ENCODE measurements at places on chromosomes 7 and 10. TPM values are rescaled to one million over a fixed set of nuclear protein-coding genes. Genes with fewer than 3 reads are reported as not detected.

DNA sequence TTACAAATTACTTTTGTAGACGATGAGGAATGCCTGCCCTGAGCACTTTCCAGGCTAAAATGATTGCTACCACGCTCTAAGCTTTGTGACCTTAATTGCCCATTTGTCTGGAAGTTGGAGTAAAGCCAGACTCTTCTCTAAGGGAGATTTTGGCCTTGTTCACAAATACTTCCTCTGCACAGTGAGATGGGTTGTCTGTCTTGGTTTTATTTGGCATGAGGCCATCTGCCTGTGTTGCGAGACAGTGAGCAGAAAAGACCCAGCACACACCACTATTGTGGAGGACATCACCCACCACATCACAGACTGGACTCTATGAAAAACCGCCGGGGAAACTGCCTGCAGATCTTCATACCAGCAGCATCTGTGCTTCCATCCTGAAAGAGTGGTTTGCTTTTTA lies 138.4 kb downstream of the BICC1 start:
- no peaks in the 10 kb centered on the region for H3K36me3 ChIP-seq
- no peak overlapping the region for H3K27ac ChIP-seq
- DNase-seq = no peak
- H3K4me1 ChIP-seq = no peaks in the 10 kb centered on the region
- no peaks in the 10 kb centered on the region for H3K27me3 ChIP-seq
- H3K4me3 ChIP-seq = no peak overlapping the region

DNA sequence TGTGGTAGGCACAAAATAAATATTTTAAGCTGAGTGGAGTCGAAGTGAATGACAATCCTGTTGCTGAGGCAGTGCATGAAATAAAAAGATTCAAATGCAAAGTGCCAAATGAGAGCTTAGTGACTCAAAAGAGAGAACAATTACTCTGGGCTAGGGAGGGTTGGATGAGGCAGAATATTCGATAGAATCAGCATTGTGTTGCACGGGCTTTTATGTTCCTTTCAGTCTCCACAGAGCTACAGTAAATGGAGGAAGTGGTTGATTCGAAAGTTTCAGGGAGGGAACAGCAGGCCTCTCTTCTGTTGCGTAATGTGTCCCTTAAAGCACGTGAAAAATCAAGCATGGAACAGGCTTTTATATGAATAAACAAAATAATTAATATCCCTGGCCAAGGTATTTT lies 599.3 kb upstream of the CELF2 start:
- H3K27me3 ChIP-seq = no peaks in the 10 kb centered on the region
- no peaks in the 10 kb centered on the region for H3K4me1 ChIP-seq
- no peak for DNase-seq

DNA sequence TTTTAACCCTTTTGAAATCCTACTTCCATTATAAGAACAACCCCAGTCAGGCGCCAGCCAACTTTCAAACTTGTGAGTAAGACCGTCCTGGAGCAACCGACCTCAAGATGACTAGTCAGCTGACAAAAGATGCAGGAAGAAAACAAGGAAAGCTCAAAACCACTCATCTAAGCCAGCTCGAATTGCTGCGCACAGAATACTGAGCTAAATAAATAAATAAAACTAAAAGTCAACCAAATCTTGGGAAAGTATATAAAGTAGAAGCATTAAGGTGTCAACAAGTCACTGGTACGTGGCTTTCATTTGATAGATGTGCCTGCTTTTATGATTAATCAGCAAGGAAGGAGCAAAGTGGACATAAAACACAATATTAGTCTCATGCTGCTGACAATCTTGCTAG lies 1269.8 kb downstream of the XPNPEP1 start:
- H3K27me3 ChIP-seq = no peaks in the 10 kb centered on the region
- no peak overlapping the region for H3K4me3 ChIP-seq
- H3K36me3 ChIP-seq = no peaks in the 10 kb centered on the region

DNA sequence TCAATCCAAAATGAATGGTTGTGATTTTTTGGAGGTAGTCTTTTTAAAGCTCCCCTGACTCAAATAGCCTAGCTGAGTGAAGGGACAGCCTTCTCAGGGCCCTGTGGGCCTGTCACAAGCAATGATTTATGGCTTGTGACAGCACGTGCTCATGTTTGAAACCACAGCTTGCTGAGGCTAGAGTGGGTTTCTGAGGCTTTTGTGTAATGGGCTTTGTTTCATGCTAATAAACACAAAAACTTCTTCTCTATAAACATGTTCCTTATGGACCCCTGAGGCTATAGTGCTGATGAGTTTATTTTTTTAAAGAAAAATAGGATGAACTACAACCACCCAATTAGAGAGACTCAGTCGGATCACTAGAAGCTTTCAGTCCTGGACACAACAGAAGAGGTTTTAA lies 36.1 kb upstream of the BET1 start:
- no peak for DNase-seq
- H3K36me3 ChIP-seq = no peaks in the 10 kb centered on the region
- no peaks in the 10 kb centered on the region for H3K27me3 ChIP-seq

- no peak overlapping the region for H3K27ac ChIP-seq
- DNase-seq = no peak
- peaks cover 47% of the 10 kb centered on the region for H3K4me1 ChIP-seq
- H3K4me3 ChIP-seq = no peak overlapping the region
Observed at GRCh38 chr7:1065585-1066241, 21.4 kb downstream of the GPR146 start.

DNA sequence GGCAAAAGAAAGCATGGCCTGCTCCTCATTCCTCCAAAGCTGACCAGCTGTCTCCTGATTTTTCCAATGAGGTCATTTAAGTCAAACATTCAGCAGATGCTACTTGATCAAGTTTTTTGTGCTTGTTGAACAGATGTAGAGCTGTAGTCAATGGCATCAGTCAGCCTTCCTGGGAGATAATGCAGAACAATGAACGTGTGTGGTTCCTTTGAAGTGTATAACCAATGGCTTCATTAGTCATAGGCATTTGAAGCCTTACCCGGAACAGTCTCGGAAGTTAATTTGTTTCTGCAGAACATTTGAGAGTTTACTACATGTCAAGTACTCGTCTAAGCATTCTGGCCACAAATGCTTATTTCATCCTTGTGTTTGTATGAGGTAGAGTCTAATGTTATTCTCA lies 227.1 kb downstream of the ADRA2A start:
- no peak overlapping the region for H3K27ac ChIP-seq
- H3K27me3 ChIP-seq = no peaks in the 10 kb centered on the region
- H3K4me1 ChIP-seq = no peaks in the 10 kb centered on the region
- DNase-seq = no peak
- H3K36me3 ChIP-seq = no peaks in the 10 kb centered on the region

DNA sequence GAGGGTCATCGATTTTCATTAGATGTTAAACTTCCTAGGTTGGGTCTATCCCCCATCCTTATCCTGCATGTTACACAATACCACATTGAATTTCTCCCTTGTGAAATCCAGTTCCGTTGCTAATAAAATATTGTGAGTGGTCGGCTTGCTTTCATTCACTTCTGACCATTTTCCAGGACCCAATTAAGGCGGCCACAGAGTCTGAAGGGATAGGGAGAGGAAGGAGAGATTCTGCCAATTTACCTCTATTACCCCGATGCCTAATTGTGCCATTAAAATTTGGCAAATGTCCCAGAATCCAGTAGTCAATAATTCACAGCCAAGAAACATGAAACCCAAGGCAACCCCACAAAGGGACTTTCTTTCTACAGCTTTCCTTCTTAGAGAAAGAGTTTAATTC lies 129.9 kb downstream of the IPMK start:
- no peak overlapping the region for H3K4me3 ChIP-seq
- DNase-seq = no peak
- no peaks in the 10 kb centered on the region for H3K27me3 ChIP-seq
- H3K36me3 ChIP-seq = no peaks in the 10 kb centered on the region

- H3K4me1 ChIP-seq = peaks cover 8% of the 10 kb centered on the region
- no peak overlapping the region for H3K27ac ChIP-seq
- no peaks in the 10 kb centered on the region for H3K36me3 ChIP-seq
Observed at GRCh38 chr10:20407357-20407756, 489.8 kb downstream of the NEBL start.

- no peaks in the 10 kb centered on the region for H3K36me3 ChIP-seq
- no peak overlapping the region for H3K4me3 ChIP-seq
- no peaks in the 10 kb centered on the region for H3K27me3 ChIP-seq
- H3K4me1 ChIP-seq = no peaks in the 10 kb centered on the region
Observed at GRCh38 chr10:86066696-86067095, 299.9 kb downstream of the GRID1 start.

IKZF1 gene
- 44.9 TPM for total RNA-seq
